Adrenal gland (tissue), 19 donors: ENCODE measurements at places on chromosomes 3 and 15.

DNA sequence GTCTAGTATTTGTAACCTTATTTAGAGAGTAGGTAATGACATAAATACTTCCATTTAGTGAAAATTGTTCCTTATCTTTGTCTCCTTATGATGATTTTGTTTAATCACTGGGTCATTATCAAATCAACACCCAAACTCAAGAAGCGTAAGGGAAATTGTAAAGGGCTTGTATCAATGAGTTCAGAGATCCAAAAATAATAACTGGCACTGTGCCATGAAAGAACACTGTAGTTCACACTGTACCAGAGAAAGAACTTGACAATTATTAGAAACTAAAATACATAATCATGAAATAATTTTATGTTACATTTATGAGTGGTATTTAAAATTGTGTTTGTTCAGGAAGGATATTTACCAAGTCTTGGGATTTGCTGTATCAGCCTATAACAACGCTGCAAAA lies 895.4 kb downstream of the FHIT start:
- DNase-seq, result no peak

DNA sequence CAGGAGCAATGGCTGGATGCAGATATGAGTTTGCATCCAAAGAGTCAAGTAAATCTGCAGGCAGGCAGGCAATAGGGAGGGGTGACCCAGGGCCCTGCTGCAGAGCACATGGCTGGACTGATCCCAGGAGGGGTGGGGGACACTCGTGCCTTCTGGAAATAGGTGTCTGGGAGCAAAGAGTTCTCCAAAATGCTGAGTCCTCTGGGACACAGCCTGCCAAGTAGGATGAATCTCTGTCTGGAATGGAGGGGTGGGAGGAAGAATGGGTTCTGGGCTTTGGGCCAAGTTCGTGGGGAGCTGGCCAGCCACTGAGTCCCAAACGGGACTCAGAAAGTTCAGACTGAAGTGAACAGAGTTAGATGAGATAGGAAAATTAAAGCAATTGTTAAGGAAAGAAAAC lies 214.5 kb downstream of the MTHFS start:
- peak; percentile 35 for DNase-seq

DNA sequence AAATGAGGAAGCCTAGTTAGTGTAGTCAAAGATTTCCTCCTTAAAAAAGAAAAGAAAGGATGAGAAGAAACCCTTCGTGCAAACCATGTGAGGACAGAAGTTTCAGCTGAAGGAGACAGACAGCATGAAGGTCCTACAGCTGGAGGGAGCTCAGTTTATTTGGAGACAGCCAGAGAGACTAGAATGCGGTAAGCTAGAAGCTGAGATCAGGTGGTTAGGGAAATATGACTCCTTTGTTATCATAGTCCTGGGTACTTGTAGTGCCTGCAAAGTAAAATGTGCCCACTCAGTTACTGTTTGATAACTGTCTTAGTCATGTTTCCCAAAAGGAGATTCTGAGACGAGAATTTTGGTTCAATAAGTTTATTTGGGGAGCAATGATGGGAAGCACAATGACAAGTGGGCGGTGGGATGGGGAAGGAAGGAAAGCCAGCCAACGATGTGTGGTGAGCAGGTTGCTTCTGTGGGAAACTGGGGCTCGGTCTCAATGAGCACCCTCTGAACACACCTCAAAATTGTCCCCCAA lies 178.8 kb upstream of the SNTN start:
- no peak for DNase-seq

DNA sequence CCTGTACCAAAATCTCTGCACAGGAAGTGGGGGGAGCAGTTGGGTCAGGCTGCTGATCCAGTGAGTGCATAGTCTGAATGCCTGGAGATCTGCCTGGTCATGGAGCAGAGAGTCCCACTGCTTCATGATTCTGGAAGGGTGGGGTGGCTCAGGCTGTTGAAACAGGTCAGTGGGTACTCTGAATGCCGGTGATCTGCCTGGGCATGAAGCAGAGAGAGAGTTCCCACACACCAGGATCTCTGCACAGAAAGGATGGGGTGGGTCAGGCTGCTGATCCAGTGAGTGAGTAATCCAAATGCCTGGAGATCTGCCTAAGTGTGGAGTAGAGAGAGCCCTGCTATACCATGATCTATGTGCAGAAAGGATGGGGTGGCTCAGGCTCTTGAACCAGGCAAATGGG lies 16.1 kb upstream of the GCSAM start:
- no peak for DNase-seq
